ENCODE measurements at places on chromosomes 5 and 9.

DNA sequence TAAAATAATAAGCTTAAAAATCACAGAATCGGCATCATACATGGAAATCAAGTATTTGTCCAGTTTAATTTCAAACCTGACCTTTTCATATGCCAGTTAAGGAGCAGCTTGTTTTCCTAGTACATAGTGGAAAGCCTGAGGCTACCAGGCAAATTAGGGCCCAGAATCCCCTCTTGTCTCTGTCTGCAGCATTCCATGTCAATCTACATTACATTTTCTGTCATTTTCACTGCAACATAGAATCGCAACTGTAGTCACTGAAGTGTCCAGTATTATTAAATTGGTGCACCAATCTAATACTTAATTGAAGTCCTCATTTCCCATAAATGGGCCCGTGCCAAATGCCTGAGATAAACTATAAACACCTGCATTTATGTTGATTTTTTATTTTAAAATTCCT is 1352.2 kb upstream of the ACO1 start:
- no peak for DNase-seq

- peak; percentile 39 for DNase-seq
These were observed at the start of gene ZNF300 for GRCh38 chr5:150904479-150905311. Gene ZNF300 (minus strand): TSS chr5:150904980. CDS start chr5:150903155, 1,825 bp downstream.

DNA sequence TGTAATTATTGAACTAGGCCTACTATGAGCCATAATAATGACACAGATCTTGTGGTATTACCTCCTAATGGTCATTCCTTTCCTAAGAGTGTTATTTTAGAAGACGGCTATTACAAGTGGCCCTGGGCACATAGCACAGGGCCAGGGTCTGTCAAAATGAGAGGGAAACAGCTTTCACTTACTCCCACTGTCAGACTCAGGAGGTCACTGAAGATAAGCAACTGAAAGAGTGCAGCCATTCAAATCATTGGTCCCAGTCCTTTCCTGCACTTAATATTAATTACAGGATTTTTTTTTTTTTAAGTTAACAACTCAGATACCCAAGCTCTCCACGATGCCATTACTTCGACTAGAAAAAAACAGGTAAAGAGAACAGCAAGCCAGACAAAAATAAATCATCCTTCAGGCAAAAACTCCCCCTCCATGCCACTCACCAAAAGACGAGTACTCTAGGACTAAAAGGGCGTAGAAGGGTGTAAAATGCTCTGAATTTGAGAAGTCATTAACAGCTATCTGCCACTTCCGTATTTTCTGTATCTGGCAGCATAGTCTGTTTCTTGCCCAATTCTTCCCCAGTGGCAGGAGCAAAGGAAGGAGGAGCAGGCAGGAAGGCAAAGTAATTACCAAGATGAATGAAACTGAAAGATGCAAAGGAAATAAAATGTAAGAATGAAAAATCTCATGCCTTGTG is 87.4 kb downstream of the ZNF608 start:
- DNase-seq: no peak

GRCh38 chr9:19130436-19130835 is 3.1 kb upstream of the PLIN2 start:
- no peak for DNase-seq

Measured in activated CD4-positive, alpha-beta T cell treated with anti-CD3 and anti-CD28 coated beads, Interleukin-10, Interleukin-2, amounts not matched to agents 100 ng/mL and 50 ng/mL, durations not matched to agents 16 hours and 8 hours (primary cell).